ENCODE measurements at places on chromosomes 5 and 9. TPM values are rescaled to one million over a fixed set of nuclear protein-coding genes. Genes with fewer than 3 reads are reported as not detected.

- H3K36me3 ChIP-seq: no peaks in the 10 kb centered on the region
- no peaks in the 10 kb centered on the region for H3K4me1 ChIP-seq
- DNase-seq: no peak
- no peak overlapping the region for H3K27ac ChIP-seq
Measured at GRCh38 chr5:167952278-167952995, 339.0 kb upstream of the WWC1 start.

GRCh38 chr9:4316409-4316808, 16.5 kb upstream of the GLIS3 start:
- H3K36me3 ChIP-seq: no peaks in the 10 kb centered on the region
- no peak overlapping the region for H3K4me3 ChIP-seq
- no peak for DNase-seq
- no peaks in the 10 kb centered on the region for H3K4me1 ChIP-seq
- H3K27me3 ChIP-seq: no peaks in the 10 kb centered on the region

- peaks cover 16% of the 10 kb centered on the region for H3K4me1 ChIP-seq
- no peaks in the 10 kb centered on the region for H3K36me3 ChIP-seq
- no peak overlapping the region for H3K27ac ChIP-seq
- H3K4me3 ChIP-seq: no peak overlapping the region
Measured at GRCh38 chr5:56475689-56476486, 242.8 kb upstream of the ANKRD55 start.

DNA sequence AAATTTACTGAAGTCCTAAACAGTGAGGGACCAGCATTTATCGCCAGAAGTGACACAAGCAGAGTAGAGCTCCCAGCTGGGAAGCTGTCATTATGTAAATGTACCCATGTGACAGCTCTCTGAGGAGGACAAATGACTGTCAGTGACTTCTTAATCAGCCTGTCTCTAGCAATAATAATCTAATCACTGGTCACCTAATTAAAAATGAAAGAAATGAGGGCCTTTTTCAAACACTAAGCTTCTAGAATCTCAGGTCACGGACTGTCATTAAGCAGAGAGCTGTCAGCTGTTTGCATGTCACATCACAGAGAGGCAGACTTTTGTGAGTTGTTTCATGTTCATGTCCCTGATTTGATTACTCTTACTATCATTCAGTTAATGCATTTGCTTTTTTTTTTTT, 77.9 kb upstream of the FBXL17 start:
- DNase-seq: no peak
- no peaks in the 10 kb centered on the region for H3K36me3 ChIP-seq
- no peak overlapping the region for H3K27ac ChIP-seq
- H3K27me3 ChIP-seq: no peaks in the 10 kb centered on the region
- no peak overlapping the region for H3K4me3 ChIP-seq

CFAP77 gene
- 0.05 TPM for total RNA-seq

Data from thymus (tissue), 14 donors.